ENCODE measurements at places on chromosomes 12 and 14.

GRCh38 chr12:57110104-57111030 lies 795 bp downstream of the STAT6 start:
- DNase-seq = peak; percentile 56

DNA sequence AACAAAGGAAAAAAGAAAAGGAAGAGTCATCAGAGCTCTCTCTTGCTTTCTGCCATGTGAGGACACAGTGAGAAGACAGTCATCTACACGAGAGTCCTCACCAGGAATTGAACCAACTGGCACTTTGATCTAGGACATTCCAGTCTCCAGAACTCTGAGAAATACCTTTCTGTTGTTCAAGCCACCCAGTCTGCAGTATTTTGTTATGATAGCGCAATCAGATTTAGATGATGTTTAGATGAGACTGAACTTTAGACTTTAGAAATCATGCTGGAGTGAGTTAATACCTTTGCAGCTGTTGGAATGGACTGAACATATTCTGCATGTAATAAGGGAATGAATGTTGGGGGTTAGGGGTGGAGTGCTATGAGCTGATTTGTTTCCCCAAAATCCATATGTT lies 28.1 kb upstream of the RAB21 start:
- DNase-seq = no peak

DNA sequence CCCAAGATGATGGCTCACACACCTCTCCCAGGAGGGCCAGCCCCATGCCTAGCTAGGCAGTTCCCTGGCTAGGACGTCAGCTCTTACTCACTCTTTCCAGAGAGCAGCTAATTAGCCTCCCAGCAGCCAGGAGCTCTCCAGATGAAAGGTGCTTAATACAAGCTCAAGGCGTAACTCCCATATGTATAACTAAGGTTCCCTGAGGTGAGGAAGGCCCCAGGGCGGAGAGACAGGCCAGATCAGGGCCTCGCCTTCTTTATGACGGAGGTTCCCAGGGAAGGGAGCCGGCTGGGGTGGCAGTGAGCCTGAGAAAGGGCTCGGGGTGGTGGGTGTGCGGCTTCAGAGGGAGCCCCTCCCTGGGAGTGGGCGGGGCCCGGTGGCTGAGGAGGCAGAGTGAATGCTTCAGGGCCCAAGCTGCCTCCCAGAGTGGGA lies 26.4 kb upstream of the ZFP36L1 start:
- peak; percentile 76 for DNase-seq

DNA sequence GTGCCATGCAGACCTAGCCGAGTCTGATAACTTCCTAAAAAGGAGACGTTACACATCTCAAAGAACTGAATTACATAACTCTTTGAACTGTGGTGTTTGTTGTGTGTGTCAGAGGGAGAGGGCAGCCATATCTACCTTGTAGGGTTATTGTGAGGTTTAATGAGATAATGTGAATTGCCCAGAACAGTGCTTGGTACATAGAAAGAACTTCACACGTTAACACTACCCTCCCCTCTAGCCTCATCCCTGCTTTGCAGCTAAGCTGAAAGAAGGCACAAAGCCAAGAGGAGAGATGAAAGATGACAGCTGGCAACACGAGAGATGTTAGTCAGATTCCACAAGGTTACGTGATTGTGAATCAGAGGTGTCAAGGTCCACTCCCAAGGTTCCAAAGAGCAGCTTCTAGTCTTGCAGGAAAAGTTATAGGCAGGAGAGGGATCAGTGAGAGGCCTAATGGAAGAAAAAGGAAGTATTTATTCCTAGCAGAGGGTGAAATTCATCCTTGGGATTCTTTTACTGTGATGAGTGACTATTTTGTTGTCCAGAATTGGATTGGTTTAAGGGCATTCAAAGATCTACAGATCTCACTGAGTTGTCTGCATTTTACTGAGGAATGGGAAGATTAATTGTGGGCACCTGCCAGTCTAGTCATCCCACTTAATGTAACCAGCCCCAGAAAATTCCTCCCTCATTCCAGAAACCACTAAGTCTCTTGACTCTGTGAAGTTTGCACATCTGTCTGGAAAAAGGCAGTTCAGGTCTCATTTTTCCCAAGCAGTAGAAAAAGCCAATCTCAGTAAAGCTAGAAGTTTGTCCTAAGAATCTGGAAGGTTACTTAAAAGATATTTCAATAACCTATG lies 25.9 kb upstream of the WNK1 start:
- no peak for DNase-seq

DNA sequence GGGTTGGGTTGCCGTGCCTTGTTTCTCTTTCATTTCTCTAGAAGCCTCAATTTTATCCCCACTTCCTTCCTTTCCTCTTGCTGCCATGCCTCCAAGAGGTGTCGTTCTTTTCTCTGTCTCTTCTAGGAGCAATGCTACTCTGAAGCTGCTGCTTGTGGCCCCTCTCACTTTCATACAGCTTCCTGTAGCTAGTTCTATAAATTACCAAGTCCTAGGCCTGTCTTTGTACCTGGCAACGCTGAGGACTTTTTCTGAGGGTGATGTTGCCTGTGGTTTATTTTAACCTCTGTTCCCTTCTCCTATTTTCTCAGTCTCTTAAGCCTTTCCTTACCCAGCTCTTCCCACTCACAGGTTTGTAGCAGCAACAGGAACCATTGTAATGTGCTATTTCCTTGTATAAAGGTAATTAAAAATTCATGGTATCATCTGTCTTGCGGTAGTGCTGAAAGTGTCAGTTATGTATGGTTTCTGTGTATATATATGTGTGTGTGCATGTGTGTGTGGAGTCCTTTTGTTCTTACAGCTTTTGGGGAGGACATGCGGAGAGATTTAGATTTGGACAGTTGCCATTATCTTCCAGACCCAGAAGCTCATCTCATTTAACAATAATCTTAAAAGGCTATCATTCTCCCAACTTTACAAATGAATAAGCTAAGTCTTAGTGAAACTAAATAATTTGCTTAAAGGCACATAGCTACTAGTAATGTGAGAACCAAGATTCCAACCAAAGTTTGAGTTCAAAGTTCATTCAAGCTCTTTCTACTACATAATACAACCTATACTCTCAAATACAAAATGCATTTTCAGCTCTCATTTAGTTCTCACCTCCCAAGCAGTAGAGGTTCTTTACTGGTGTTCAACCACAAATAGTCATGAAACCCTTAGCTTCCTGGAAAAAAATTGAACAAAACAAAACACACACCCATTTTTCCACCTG lies 43.8 kb downstream of the DDHD1 start:
- DNase-seq = peak; percentile 65

DNA sequence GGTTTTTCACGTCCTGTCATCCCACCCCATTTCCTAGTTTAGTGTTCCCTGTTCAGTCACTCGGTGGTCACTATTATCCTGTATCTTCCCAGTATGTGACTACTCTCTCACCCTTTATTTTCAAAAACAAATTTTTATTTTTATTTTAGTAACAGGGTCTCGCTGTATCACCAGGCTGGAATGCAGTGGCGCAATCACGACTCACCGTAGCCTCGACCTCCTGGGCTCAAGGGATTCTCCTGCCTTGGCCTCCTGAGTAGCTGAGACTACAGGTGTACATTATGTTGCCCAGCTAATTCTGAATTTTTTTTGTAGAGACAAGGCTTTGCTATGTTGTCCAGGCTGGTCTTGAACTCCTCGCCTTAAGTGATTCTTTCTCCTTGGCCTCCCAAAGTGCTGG lies 20.1 kb upstream of the PRICKLE1 start:
- DNase-seq = no peak

GRCh38 chr12:103715494-103715893 lies 125.5 kb downstream of the NT5DC3 start:
- no peak for DNase-seq

DNA sequence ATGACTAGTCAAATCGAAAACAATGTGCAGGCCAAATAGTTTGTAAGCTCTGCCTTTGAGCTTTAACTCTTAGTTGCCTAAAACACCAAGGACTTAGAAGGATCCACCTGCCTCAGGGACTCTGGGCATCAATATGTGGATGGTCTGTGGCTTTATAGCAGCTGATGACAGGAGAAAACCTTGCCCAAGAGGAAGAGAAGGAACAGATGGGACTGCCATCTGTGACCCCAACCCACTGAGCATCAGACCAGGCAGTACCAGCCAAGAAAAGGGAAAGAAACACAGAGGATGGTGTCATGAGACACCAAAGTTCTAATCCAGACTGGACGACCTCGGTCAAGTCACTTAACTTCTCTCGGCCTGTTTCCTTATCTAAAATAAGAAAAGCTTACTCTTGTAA lies 12.7 kb downstream of the TGFB3 start:
- no peak for DNase-seq

DNA sequence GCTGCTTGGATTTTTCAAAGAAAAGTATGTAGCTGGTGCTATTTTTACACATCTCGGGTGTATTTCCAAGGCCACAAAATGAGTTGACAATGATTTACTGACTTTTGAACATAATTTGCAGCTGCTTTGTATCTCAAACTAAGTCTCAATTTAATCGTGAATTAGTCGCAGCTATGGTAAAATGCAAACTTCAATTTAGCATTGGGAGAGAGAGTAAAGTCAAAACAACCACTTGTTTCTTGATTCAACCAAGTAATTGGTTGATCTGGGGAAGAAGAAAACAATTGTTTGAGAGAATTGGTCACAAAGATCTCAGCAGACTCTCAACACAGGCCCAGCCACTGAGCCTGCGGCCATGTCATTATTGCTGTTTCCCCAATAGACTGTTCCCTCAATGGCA lies 75.0 kb upstream of the DYRK2 start:
- DNase-seq = no peak

DNA sequence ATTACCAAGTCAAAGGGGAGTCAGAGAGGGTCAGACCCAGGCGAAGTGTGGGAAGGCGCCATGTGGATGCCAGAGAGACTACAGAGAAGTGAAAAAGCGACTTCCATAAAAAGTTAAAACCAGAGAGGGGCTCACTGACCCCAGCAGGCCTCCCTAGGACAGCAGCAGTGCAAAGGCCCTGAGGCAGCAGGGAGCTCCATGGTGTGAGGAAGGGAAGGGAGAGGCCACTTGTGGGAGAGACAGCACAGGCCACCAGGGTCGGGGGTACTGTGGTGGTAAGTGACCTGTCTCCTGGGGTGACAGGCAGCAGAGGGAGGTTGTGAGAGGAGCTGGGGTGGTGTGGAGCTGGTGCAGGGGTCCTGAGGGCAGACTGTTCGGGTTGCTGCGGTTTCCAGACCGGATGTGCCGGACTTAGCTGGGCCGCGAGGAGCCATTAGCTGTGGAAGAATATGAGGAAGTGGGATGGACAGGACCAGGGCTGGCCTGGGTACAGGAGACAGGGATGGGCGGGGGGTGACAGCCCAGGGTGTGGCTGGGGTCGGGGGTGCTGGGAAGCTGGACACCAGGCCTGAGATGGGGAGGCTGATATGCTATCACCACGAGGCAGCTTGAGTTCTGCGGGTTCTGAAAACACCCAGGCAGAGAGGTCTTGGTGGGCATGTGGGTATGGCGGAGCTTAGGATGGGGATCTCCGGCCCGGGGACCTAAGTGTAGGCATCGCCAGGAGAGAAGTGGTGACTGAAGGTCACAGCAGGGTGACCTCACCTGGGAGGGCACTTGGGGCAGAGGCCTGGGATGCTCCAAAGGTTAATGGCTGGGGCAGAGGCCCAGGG lies 22.7 kb downstream of the SETD1B start:
- DNase-seq = no peak

- DNase-seq = no peak
These were observed 9.4 kb upstream of the KCNA1 start for GRCh38 chr12:4900327-4900726.

DNA sequence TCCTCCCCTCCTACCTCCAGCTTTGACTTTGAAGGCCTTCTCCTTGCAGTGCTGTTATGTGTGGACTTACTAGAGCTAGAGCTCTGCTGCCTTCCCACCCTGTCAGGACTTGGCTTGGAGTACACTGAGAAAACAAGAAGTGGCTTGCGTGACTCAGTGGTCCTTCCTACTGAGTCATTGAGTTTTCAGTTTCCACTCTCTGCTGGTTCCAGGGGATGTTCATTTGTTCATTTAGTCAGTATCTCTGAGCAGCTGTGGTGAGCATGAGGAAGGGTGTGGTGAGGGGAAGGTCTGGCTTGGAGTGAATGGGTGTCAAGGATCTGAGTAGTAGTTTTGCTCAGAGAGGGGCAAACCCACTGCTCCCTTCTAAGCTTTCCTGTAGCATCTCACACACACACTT lies 17.2 kb upstream of the ELK3 start:
- DNase-seq = peak; percentile 70

- DNase-seq = no peak
These were observed 83.0 kb upstream of the ZDHHC17 start for GRCh38 chr12:76680940-76681339.

- no peak for DNase-seq
These were observed 340.0 kb downstream of the TRHDE start for GRCh38 chr12:72612171-72612570.

- no peak for DNase-seq
These were observed 8.8 kb downstream of the PTPN6 start for GRCh38 chr12:6959805-6960592.

DNA sequence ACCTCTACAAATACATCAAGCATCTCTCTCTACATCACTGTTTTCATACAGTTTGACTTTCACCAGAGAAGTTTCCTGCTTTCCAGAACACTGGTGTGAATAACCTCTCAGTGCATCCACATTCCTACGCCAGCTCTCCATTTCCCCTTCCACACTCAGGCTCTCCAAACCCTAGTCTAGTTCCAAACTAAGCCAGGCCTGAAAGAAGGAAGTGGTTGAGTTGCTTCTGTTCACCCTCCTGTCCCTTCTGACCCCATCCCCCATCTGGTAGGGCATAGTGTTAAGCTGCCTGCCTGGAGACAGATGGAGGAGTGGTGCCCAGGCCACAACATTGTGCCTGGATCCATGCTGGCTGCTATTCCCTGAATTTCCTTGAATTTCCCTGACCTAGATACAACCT lies 132.4 kb downstream of the GPR65 start:
- DNase-seq = no peak

DNA sequence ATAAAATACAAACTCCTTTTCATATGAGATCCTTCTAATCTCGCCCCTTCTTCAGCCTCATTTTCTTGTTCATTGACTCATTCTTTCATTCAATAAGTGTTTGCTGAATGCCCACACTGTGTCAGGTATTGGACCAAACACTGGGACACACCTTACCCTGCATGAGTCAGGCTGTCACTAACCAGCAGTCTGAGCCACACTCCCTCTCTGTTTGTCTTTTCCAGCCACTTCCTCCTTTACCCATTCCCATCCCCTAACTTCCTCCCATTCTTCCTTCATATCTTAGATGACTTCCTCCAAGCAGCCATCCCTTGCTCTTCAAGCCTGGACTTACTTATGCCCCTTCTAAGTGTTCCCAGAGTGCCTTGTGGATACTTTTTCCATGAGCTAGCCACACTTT lies 27.0 kb upstream of the HIF1A start:
- no peak for DNase-seq

DNA sequence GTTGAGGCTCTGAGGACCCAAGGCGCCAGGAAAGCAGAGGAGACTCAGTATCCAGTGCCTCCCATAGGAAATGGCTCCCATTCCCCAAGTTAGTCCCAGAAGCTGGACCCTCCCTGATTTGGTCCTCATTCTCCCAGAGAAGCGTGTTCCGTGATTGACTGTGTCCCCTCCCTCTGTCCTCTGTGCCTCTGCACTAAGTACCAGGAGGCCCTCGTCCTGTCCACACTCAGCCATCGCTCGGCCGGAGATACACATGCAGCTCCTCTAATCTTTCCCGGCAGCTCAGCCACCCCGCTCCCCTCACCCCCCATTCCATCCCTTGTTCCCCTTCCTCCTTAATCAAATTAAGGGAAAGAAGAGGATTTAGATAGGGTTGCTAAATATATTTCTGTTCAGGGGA lies 28.3 kb upstream of the ATP2A2 start:
- DNase-seq = no peak

- DNase-seq = no peak
These were observed 36.1 kb downstream of the SNX6 start for GRCh38 chr14:34593740-34594375.

GRCh38 chr12:49803693-49804450 lies 24.3 kb downstream of the NCKAP5L start:
- DNase-seq = no peak

All from CD4-positive, alpha-beta memory T cell (primary cell).